NCI-H1694 treated with DMSO at 0.1 percent for 48 hours (cell line): ENCODE measurements at places on chromosomes 7 and 10.

DNA sequence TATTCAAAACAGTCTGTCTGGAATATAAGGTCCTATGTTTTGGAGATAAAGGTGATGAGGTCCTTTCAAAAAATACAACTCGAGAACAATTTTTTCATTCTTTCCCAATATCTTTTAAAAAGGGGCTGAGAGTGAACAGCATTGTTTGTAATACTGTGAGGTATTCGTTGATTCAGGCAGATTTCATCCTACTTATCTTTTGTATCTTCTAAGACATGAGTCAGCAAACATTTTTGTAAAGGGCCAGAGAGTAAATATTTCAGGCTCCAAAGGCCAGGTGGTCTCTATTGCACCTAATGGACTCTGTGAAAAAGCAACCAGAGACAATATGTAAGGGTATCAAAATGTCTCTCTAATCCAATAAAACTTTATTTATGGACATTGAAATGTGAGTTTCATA lies 8.1 kb upstream of the ANK3 start:
- DNase-seq = no peak

DNA sequence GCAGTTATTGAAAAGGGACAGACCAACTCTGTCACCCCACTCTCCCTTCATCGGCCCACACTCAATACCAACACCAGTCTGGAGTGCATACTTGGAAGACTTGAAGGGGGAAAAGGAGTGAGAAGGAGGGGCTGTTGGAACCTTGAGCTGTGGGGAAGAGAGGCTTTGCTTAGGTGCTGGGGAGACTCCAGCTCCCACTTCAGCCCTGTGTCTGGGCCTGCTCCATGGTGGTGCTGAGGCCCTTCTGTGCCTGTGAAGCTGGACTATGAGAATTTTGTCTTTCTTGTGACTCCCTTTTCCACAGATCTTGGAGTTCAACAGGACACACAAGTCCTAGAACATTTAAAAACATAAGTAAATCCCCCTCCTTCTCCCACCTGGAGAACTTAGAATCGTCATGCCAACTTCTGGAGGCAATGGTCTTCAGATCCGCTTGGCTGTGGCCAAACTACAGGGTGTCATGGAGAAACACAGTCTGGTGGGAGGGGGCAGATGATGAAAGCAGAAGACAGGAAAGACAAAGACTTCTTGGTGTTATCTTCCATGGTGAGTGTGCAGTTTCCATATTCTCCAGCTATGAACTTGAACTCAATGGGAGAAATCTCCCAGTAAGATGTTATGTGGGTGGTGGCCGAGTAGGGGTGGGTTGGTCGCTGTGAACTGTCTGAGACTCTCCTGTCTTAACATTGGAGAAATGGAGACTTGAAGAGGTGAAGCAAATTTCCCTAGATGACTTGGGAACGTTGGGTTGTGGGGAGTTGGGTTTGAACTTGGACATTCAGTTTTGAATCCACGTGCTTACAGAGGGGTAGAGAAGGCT lies 18.4 kb upstream of the GIMAP8 start:
- no peak for DNase-seq

GRCh38 chr7:68014031-68014736 lies 1017.6 kb downstream of the TYW1 start:
- DNase-seq = peak; percentile 99

GRCh38 chr7:41689815-41690214 lies 13.1 kb downstream of the INHBA start:
- DNase-seq = no peak

- DNase-seq = no peak
Observed at GRCh38 chr10:33193701-33194521, 140.6 kb downstream of the NRP1 start.

GRCh38 chr10:70599319-70599718 lies 3.2 kb downstream of the PRF1 start:
- DNase-seq = no peak

GRCh38 chr10:100811752-100812750 lies 66.7 kb downstream of the PAX2 start:
- DNase-seq = no peak

GRCh38 chr10:70675496-70676161 lies 3.3 kb downstream of the ADAMTS14 start:
- DNase-seq = no peak

- DNase-seq = no peak
Observed at GRCh38 chr7:124459101-124460055, 306.2 kb downstream of the GPR37 start.

- no peak for DNase-seq
Observed at GRCh38 chr7:29806995-29807841, 910 bp downstream of the WIPF3 start.

DNA sequence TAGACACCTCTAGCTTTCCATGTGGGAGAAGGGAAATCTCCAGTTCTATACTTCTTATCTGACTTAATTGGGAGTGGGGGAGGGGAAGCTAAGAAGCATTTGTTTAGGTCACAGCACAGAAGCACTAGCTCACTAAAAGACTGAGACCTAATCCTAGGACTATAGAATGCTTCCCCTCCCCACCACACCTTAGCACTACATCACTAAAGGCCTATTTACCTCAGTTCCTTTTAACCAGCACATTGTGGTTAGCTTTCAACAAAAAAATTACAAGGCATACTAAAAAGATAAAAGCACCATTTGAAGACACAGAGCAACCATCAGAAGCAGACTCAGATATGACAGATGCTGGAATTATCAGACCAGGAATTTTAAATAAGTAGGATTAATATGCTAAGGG lies 53.8 kb upstream of the ADRA2A start:
- no peak for DNase-seq

DNA sequence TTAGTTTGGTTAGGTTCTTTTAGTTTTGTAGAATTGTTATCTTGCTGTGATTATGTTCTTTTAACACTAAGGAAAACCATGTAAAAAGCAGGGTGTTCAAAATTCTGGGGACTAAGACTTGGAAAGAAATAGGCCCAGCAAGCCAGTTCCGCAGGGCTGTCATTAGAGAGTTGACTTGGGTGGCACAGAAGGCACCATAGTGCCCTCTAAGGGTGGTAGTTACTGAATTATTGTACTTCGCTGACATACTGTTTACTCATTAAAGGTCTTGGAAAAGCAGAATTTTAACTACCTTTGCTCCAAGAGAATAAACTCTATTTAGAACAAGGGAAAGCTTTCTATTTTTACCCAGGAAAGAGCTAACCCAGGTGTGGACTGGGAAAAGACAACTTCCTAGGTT lies 86.5 kb downstream of the OTUD1 start:
- DNase-seq = no peak

- no peak for DNase-seq
Observed at GRCh38 chr10:65355141-65355680, 1570.6 kb upstream of the LRRTM3 start.

GRCh38 chr10:113522460-113522859 lies 30.4 kb upstream of the HABP2 start:
- DNase-seq = no peak
